ENCODE measurements at places on chromosomes 2 and 18.

- no peak overlapping the region for H3K27ac ChIP-seq
- H3K27me3 ChIP-seq, result peaks cover 10% of the 10 kb centered on the region
- no peak for DNase-seq
- H3K4me1 ChIP-seq, result no peaks in the 10 kb centered on the region
- no peaks in the 10 kb centered on the region for H3K36me3 ChIP-seq
- H3K4me3 ChIP-seq, result no peak overlapping the region
Observed at GRCh38 chr2:238922435-238922834, 74.5 kb downstream of the TWIST2 start.

- no peak for DNase-seq
- H3K27ac ChIP-seq, result no peak overlapping the region
- no peak overlapping the region for H3K4me3 ChIP-seq
- H3K27me3 ChIP-seq, result peaks cover 12% of the 10 kb centered on the region
Observed at GRCh38 chr2:171531291-171531690, 9.0 kb downstream of the CYBRD1 start.

- DNase-seq, result no peak
- no peak overlapping the region for H3K4me3 ChIP-seq
- H3K27me3 ChIP-seq, result peaks cover 2% of the 10 kb centered on the region
- H3K36me3 ChIP-seq, result no peaks in the 10 kb centered on the region
Observed at GRCh38 chr18:51513517-51513916, 316.0 kb upstream of the MEX3C start.

DNA sequence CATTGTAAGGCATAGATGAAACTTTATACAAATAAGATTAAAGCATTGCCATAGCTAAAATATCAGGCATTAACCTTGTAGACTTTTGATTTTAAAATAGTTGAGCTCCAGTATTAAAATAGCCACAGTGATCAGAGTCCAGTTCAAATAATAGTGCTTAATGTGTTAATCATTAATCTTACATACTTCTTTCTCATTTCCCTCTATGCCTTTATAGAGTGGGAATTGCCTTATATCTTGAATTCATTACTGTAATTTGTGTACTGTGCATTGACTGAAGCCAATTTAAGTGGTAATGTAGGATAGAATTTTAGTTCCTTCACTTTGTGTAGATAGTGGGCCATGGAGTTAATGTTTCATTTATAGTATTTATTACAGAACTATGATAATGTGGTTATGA is 549.2 kb upstream of the VWC2L start:
- H3K27me3 ChIP-seq, result no peaks in the 10 kb centered on the region
- no peak overlapping the region for H3K27ac ChIP-seq
- no peaks in the 10 kb centered on the region for H3K4me1 ChIP-seq

GRCh38 chr2:112154246-112155117 is 16.3 kb downstream of the FBLN7 start:
- H3K36me3 ChIP-seq, result no peaks in the 10 kb centered on the region
- H3K4me1 ChIP-seq, result peaks cover 48% of the 10 kb centered on the region
- H3K4me3 ChIP-seq, result no peak overlapping the region
- H3K27me3 ChIP-seq, result no peaks in the 10 kb centered on the region
- peak overlapping the region; percentile 74 for H3K27ac ChIP-seq

DNA sequence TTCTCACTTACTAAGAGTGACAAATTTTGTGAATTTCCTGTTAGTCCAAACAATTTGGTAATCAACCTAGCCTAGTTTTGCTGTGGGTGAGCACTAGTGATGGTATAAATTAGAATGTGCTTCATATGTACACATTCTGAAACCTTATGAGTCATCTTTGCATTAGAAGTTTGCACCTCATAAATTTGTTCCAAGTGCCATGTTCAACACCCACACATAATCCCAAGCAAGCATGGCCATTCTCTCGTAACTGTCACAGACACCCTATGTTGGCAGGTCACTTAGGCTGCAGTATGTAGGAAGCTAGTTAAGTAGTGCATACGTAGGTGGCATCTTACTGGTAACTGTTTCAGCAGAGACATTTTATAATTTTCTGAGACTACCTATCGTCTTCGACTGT is 46.9 kb downstream of the NAB1 start:
- peak; percentile 55 for DNase-seq
- no peak overlapping the region for H3K4me3 ChIP-seq
- H3K27ac ChIP-seq, result no peak overlapping the region
- H3K27me3 ChIP-seq, result no peaks in the 10 kb centered on the region
- H3K4me1 ChIP-seq, result peaks cover 23% of the 10 kb centered on the region

DNA sequence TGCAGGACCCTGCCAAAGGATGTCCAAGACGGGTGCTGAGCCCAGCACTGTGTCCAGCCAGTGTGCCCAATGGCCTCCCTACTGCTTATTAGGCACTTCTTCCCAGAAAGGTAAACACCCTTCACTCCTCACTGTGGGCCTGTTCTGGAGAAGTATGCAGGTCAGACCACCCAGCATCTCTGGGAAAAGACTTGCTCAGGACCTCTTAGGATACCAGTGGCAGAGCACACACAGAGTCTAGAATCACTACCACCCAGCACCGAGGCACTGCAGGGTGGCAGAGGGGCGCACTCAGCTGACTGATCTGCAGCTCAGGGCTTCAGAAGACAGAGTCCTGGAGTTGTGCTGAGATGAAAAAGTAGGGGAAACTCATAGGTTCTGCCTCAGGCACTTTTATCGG is 25.8 kb downstream of the XDH start:
- H3K36me3 ChIP-seq, result no peaks in the 10 kb centered on the region
- H3K4me1 ChIP-seq, result no peaks in the 10 kb centered on the region
- no peak for DNase-seq

GRCh38 chr2:101698844-101699754 is 1.6 kb downstream of the MAP4K4 start:
- H3K4me1 ChIP-seq, result peaks cover 37% of the 10 kb centered on the region
- no peak overlapping the region for H3K4me3 ChIP-seq
- H3K27ac ChIP-seq, result no peak overlapping the region
- no peaks in the 10 kb centered on the region for H3K27me3 ChIP-seq
- peaks cover 23% of the 10 kb centered on the region for H3K36me3 ChIP-seq

- H3K27me3 ChIP-seq, result peaks cover 2% of the 10 kb centered on the region
- H3K36me3 ChIP-seq, result no peaks in the 10 kb centered on the region
- H3K4me1 ChIP-seq, result peaks cover 44% of the 10 kb centered on the region
- no peak for DNase-seq
- H3K4me3 ChIP-seq, result no peak overlapping the region
Observed at GRCh38 chr2:204114295-204115136, 178.0 kb downstream of the ICOS start.

DNA sequence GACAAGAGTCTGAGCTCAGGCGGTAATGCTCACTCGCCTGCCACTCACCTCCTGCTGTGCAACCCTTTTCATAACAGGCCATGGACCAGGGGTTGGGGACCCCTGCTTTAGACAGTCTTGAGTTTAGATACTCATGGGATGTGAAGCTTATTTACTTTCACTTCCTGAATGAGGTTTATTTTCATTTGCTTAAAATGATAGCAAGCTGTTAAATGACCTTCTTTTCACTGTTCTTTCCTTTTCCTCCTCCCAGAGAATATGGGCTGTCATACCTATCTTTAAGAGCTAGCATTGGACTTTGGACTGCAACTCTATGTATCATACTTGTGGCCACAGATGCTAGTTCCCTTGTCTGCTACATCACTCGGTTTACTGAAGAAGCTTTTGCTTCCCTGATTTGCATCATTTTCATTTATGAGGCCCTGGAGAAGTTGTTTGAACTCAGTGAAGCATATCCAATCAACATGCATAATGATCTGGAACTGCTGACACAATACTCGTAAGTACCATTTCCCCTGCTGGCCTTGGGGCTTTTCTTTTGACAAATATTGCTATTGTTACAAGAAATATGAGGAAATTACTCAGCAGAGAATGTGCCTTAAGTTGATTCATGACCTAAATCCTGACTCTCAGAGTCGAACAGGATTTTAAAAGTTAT is 168.5 kb downstream of the DPP4 start:
- peak; percentile 50 for DNase-seq
- H3K27me3 ChIP-seq, result no peaks in the 10 kb centered on the region
- no peak overlapping the region for H3K4me3 ChIP-seq
- H3K36me3 ChIP-seq, result no peaks in the 10 kb centered on the region

GRCh38 chr18:56248610-56249235 is 389.7 kb downstream of the TXNL1 start:
- H3K27me3 ChIP-seq, result peaks cover 2% of the 10 kb centered on the region
- H3K27ac ChIP-seq, result no peak overlapping the region
- H3K36me3 ChIP-seq, result no peaks in the 10 kb centered on the region
- no peak overlapping the region for H3K4me3 ChIP-seq

DNA sequence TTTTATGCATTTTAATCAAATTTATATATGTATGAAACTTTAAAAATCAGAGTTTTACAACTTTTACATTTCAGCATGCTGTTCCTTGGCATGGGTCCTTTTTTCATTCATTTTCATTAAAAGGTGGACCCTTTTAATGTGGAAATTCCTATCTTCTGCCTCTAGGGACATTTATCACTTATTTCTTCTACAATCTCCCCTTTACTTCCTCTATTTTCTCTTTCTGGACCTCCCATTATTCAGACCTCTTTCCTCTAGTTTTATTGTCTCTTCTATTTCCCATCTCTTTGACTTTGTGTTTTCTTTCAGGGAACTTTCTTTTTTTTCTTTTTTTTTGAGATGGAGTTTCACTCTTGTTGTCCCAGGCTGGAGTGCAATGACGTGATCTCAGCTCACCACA is 5.7 kb downstream of the PROC start:
- H3K27ac ChIP-seq, result no peak overlapping the region
- H3K36me3 ChIP-seq, result no peaks in the 10 kb centered on the region
- peak overlapping the region; percentile 15 for H3K4me3 ChIP-seq
- peaks cover 10% of the 10 kb centered on the region for H3K4me1 ChIP-seq
- DNase-seq, result no peak

GRCh38 chr2:223877721-223878410 is 40.5 kb upstream of the AP1S3 start:
- H3K4me3 ChIP-seq, result no peak overlapping the region
- no peak overlapping the region for H3K27ac ChIP-seq
- H3K27me3 ChIP-seq, result no peaks in the 10 kb centered on the region
- no peak for DNase-seq

DNA sequence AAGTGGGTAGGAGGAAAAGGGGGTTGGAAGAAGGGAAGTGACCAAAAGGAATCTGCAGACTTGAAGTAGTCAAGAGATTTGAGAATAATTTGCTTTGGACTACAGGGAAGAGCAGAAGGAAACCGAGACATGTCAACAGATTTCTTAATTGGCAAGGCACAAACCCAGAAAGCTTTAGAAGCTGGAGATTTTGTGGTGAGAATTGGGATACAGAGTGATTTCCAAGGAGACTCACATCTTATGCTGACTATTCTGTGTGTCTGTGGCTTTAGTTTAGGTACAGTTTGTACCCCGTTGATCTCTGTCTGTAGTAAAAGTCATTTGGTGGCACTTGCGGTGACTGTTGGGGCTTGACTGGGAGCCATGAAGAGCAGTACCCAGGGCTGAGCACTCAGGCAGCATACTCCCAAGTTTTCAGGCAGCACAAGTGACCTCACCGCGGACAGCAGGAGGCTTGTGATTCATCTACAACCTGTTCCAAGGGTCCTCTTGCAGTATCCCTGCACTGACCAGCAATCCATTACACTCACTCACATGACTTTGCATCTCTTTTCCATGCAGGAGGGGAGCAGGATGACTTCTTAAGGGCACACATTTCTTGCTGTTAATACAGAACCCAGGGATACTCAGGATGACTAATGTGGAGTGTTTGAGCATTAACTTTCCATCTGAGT is 97.1 kb upstream of the TNP1 start:
- H3K27me3 ChIP-seq, result peaks cover 3% of the 10 kb centered on the region
- H3K27ac ChIP-seq, result no peak overlapping the region
- no peak overlapping the region for H3K4me3 ChIP-seq
- H3K36me3 ChIP-seq, result no peaks in the 10 kb centered on the region

DNA sequence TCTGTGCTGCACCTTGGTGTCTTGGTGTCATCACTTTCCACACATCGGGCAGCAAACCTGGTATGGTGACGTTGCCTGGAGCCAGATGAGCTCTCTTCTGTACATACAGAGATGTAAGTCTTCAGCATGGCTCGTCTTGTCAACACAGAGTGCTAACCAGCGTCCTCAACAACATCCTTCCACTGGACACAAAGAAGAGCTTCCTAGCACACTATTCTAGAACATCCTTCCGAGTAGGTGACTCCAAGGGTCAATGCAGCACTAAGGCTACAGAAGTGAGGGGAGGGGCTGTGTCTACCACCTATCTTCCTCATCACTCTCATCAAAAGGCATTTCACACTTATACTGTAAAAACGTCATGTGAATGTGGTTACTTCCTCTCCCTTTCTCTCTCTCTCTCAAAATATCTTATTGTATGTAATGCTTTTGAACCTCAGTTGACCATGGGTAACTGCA is 108.1 kb upstream of the SLC1A4 start:
- no peak overlapping the region for H3K4me3 ChIP-seq
- H3K4me1 ChIP-seq, result no peaks in the 10 kb centered on the region
- no peaks in the 10 kb centered on the region for H3K27me3 ChIP-seq

DNA sequence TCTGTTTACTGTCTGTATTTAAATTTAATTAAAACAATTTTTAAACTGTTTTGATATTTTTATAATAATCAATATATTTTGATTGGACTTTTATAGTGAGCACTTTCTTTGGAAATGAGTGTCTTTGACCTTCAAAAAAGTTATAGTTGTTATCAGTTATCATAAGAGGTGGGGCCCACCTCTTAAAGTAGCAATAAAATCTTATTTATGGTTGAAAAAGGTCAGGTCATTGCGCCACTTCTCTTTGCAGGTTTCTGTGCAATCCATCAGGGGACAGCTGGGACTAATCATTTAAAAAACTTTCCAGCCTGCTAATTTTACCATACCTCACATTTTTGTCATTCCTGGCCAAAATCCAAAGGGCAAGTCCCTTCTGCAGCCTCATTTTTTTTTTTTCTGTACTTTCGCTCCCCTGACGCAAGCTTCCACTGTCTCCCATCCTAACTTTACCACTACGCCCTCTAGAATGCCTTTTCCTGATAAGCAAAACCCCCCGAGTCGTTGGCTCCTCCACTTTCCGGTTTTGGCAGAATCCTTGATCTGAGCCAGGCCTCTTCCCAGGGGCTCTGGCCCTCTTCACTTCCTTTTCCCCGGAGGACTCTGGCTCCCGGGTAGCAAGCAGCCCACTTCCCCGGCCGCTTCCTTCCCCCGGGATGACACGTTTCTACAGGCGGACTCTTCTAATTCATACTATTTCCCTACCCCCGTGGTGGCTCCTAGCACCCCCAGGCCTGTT is 1.1 kb upstream of the SEH1L start:
- peak overlapping the region; percentile 97 for H3K27ac ChIP-seq
- H3K36me3 ChIP-seq, result peaks cover 22% of the 10 kb centered on the region

DNA sequence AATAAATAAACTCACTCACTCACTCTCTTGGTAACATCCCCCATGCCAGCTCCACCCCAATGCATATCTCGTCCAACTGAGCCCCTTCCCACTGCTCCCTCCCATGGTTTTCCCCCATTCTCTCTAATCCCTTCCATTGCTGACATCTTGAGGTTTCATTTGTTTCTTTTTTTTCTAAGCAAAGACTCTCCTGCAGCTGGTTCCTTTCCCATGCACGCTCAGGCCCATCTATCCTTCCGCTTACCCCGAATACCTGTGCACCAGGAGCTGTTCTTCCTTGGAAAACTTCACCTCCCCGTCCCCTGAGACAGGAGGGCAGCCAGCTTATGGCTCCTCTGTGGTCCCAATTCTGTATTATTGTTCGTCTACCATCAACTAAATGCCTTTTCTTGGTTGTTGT is 41.7 kb upstream of the IGFBP2 start:
- no peaks in the 10 kb centered on the region for H3K4me1 ChIP-seq
- no peak overlapping the region for H3K4me3 ChIP-seq
- DNase-seq, result no peak
- no peaks in the 10 kb centered on the region for H3K36me3 ChIP-seq
- H3K27me3 ChIP-seq, result no peaks in the 10 kb centered on the region

GRCh38 chr2:225177098-225177497 is 134.8 kb upstream of the DOCK10 start:
- no peaks in the 10 kb centered on the region for H3K4me1 ChIP-seq
- H3K36me3 ChIP-seq, result no peaks in the 10 kb centered on the region
- H3K4me3 ChIP-seq, result no peak overlapping the region
